SK-MEL-5 (cell line): ENCODE measurements at places on chromosomes 4 and X.
A peak's percentile ranks its signal among the peaks of the same experiment; 100 is the strongest.

DNA sequence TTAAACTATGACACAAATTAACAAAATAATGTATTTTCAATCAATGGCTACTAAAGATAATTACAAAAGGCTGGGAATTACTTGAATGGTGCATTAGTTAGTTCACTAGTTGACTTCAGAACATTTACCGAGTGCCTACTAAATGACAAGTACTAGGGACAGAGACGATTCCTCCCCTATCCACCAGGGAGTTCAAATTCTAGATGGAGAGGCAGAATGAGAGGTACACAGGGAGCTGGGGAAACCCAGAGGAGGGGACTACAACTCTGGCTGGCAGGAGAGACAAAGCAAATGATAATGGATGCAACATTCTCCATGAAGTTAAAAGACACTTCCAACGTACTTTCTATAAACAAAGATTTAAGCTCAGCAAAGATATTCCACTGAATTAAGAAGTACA, 43.1 kb upstream of the MCF2 start:
- no peak for DNase-seq

DNA sequence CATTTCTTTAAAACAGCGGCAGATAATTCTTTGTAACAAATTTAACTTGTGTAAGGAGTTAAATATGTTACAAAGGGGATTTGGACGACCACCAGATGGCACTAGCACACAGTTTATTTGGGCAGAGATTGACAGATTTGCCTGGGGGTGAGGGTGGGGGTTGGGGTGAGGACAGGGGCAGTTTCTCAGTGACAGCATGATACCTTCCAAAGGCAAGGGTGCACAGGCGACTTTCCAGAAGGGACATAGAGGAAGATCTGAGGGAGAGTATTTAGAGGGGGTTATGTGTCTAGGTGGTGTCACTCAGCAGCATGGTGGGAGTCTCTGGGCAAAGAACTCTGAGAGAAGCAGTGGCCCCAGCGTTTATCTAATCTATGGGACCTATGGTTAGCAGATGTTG, 9.6 kb upstream of the TMA16 start:
- peak; percentile 81 for DNase-seq

DNA sequence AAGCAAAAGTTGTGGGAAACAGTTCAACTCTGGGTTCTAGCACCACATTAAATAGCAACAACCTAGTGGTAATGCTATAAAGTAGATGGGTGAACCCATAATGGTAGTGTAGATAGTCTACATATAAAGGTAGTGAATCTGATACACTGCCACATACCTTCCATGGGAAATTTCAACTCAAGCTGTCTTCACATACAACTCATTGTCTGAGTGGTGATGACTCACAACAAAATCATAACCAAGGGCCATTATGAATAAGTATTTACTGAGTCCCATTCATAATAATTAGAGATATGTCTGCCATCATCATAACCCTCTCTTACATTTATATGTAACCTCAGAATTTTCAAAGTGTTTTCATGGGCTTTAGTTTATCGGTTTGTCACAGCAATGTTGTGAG, 34.8 kb downstream of the EGF start:
- no peak for DNase-seq

DNA sequence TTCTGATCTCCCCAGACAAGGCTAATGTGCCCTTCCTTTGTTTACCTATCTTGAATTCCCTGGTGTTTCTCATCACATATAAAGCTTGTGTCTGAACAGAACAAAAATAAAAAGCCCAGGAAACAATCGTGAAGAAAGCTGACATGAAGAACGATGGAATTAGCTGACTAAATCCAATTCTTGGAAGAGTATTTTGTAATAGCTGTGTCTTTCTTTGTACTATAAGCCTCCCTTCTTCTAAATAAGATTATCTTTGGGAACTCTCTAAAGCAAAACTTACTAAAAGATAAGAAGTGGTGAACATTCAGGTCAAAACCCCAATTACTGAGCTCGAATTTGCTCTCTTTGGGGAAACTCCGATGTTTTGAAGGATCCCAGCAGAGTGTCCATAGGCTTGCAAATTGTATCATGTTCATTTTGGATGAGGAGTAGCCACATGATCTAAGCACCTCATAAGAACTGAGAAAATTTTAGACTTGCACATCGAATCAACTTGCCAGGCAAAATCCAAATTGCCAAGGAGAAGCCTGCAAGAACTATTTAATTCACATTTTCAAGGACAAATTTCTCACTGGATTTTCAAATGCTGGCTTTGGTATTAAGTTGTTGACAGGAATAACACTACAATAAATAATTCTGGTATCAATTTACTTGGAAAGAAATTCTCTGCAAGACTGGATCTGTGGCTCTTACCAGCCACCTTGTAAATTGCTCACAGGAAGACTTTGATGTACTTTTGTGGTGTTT, 106.2 kb downstream of the LNX1 start:
- DNase-seq, result no peak

DNA sequence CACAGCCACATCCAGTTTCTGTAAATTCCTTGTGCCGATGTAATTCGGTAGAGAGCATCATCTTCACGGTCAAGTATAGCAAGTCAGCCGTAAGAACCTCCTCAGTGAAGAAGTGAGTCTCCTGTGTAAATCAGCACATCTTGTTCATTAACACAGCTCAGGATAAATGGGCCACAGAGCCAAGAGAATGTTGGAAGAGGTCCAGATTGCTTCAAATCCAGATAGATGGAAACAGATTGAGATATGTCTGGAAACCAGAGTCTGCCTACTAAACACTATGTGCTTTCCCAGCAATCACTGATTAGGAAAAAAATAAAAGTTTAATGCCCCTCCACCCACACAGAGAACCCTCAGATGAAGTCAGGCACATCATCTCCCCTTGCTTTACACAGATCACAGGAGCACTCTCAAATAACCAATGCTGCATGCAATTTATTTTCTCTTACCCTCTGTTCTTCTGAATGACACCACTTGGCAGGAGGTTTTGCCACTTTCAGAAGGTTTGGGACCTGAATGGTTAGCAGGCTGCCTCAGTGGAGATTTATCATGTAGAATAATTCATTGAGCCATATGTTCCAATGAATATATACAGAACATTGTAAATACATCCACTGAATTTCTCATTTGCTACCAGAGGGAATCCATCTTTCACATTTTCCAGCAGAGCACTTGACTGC, 357.7 kb downstream of the C4orf33 start:
- no peak for DNase-seq

- DNase-seq, result no peak
These were observed 255.6 kb upstream of the UGT8 start for GRCh38 chr4:114343015-114343414.

DNA sequence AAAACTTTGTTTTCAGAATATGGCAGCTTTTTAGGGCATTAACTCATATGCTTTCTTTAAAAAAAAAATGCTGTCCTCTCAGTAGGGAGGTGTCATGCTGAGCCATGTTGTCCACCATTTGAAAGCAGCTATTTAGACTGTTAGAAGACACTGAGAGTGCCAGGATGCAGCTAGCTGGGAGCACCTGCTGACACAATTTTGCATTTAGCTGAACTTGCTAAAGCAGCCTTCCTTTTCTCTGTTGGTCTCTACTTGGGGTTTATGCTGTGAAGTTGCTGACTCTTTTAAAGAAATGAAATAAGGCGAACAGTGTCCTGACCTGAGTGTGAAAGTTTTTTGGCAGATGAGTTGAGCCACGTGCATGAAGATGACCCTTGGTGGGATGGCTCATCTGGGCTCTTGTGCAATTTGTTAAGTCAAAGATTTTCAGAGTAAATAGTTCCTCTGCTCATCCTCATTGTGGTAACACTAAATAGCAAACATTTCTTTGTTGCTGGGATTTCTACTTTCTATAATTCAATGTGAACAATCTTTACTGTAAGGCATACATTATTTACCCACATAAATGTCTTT, 64.5 kb downstream of the CDS1 start:
- DNase-seq, result no peak

DNA sequence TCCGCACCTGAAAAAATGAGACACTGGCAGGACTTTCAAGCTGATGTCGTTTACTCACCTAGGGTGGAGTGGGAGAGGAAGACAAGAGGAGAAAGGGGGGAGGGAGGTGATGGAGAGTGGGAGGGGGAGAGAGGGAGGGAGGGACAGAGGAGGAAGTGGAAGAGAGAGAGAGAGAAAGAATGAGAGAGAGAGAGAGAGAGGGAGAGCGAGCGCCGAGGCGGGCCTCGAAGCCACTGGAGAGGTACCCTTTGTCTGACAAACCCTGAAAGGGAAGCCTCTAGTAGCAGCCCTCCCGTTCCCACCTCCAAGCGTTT, 296 bp upstream of the ADGRL3 start:
- no peak for DNase-seq

- no peak for DNase-seq
These were observed 978.1 kb downstream of the C4orf33 start for GRCh38 chr4:130074096-130074495.
